ENCODE measurements at places on chromosomes 6 and 20. TPM values are rescaled to one million over a fixed set of nuclear protein-coding genes. Genes with fewer than 3 reads are reported as not detected.

DNA sequence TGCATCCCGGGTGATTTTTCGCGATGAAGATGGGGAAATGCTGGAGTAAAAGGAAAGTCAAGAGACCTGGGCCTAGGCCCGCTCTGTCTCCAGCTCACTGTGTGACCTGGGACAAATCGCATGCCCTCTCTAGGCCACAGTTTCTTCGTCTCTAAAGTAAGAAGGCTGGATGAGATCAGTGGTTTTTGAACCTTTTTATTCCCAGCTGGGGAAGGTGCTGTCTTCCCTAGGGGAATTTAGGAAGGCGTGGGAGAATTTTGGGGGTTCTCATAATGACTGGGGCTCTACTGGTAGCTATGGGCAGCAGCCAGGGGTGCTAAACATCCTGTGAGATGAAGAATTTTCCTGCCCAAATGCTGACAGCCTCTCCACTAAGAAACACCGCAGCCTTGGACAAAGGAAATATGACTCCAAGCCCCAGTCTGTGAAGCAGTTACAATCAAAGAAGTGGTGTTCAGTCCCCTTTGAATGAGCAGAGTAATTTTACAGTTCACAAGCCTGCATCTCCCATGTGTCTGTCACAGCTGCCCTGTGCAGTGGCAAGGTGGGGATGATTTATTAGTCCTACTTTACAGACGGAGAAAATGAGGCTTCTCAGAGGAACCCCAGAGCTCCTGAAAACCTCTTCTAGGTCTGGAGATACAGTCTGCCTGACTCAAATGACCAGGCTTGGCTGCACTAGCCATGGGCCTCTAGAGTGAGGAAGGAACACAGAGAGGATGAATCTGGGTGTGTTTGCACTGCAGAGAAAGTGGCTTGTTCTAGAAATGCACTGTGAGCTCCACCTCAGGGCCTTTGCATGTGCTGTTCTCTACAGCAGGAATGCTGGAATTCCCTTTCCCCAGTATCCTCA, 57.2 kb downstream of the RAB44 start:
- no peak for DNase-seq

GRCh38 chr6:140208286-140208685, 833.8 kb upstream of the CITED2 start:
- no peak for DNase-seq

ALDH5A1 gene
- 6.9 TPM for total RNA-seq

DNA sequence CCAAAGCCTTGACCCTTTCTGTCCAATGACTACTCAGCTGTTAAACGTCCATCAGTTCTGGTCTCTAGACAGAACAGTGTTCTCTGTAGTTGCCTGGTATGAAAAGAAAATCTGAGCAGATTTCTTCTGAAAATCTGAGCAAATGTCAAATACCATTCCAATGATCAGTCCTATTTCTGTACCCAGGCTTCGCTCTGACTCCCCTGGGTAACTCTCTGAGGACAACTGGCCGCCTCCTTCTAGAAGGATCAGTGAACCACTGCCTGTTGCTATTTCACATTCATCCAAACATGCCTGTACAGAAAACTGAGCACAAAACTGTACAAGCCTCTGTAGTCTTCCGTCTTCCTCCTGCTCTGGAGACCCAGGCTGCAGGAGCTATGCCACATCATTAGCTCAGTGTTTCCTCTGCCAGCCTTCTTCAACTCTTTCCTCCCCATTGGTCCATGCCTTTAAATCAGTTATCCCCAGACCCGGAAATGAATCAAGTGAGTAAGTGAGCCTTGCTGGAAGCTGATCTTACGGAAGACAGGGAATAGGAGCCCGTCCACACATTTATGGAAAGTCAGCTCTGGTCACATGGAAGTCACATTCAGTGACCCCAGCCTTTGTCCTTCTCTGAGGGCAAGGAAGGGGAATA, 63.3 kb downstream of the DAAM2 start:
- no peak for DNase-seq
